ENCODE measurements at places on chromosomes 3 and 15. TPM values are rescaled to one million over a fixed set of nuclear protein-coding genes. Genes with fewer than 3 reads are reported as not detected.

PDIA5 gene
- total RNA-seq = 20.7 TPM

CLDN16 gene
- not detected for total RNA-seq

PLA2G4E gene
- not detected for total RNA-seq

CRABP1 gene
- 0.96 TPM for total RNA-seq

DNA sequence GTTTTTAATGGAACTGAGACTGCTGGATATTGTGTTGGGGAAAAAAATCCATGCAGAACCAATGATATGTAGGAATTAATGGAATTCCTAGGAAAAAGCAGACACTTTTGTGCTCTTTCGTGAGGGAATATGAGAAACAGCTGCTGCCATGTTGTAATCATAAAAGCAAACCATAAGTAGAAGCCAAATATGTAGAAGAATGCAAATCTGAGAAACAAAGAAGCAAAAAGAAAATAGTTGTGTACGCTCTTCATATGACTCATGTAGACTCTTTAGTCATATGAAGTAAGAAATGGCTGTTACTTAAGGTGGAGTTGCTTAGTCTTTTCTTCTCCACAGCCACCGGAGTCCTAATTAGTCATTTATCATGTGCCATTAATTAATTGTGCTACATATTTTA, 298.6 kb upstream of the ZNF717 start:
- H3K36me3 ChIP-seq = no peaks in the 10 kb centered on the region
- H3K4me3 ChIP-seq = no peak overlapping the region
- H3K27ac ChIP-seq = no peak overlapping the region
- DNase-seq = no peak
- no peaks in the 10 kb centered on the region for H3K27me3 ChIP-seq

GRCh38 chr15:34327906-34328305, 9.7 kb downstream of the SLC12A6 start:
- peaks cover 81% of the 10 kb centered on the region for H3K4me1 ChIP-seq
- peak overlapping the region; percentile 56 for H3K4me3 ChIP-seq
- no peaks in the 10 kb centered on the region for H3K27me3 ChIP-seq
- H3K36me3 ChIP-seq = peaks cover 7% of the 10 kb centered on the region
- no peak for DNase-seq

- DNase-seq = peak; percentile 58
- H3K4me1 ChIP-seq = peaks cover 5% of the 10 kb centered on the region
- no peaks in the 10 kb centered on the region for H3K36me3 ChIP-seq
- H3K27ac ChIP-seq = no peak overlapping the region
- H3K4me3 ChIP-seq = no peak overlapping the region
Observed at GRCh38 chr3:170414202-170414663, 4.4 kb upstream of the CLDN11 start.

DNA sequence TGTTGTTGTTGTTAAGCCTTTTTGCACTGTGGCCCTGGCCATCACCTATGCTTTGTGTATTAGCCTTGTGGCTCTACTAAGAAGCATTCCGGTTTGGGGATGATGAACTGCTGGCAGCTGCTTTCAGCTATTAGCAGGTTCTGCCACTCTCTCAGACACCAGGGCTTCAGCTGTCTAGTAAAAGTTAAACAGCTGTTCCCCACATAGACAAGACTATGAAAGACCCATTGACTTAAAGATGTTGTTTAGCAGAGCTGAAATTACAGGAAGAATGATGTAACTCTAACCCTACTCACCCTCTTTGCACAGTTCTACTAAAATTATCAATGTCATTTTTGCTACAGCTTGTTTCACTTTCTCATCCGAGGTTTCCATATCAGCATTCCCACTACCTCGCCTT, 131.2 kb upstream of the CGNL1 start:
- H3K27ac ChIP-seq = no peak overlapping the region

DNA sequence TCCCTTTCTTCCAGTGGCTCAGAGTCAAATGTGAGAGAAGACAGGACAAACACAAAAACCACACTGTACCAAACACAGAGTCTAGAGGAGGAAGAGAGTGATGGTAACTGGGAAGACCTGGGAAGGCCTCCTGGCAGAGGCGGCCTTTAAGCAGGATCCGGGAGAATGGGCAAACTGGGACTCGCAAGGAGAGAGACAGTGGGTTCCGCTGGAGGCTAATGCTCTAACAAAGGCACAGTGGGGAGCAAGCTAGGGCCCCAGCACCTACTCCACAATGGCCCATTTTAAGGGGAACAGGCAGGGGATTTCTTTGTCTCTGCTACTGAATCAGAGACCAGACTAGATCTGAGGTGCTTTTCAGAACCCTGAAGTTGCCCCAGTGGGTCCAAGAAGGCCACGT, 81.4 kb upstream of the HES1 start:
- no peaks in the 10 kb centered on the region for H3K36me3 ChIP-seq
- H3K27ac ChIP-seq = no peak overlapping the region
- H3K4me3 ChIP-seq = no peak overlapping the region
- H3K27me3 ChIP-seq = peaks cover 10% of the 10 kb centered on the region
- no peak for DNase-seq

DNA sequence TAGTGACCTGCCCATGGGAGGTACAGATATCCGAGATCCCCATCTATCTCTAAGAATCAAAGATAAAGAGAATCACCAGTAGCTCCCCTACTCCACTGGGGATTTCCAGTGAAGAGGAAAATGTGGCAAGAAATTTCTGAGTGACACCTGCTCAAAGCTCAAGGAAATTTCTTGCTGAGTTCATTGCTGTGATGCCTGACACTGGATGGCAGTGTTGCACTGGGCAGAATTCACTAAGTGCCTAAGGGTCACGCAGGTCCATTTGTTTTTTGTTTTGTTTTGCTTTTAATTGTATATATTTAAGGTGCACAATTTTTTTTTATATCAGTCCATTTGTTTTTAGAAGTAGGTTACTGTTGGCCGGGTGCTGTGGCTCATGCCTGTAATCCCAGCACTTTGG, 109.5 kb upstream of the KCNAB1 start:
- no peak overlapping the region for H3K27ac ChIP-seq
- peak; percentile 6 for DNase-seq
- no peak overlapping the region for H3K4me3 ChIP-seq
- H3K36me3 ChIP-seq = no peaks in the 10 kb centered on the region
- peaks cover 15% of the 10 kb centered on the region for H3K27me3 ChIP-seq

DNA sequence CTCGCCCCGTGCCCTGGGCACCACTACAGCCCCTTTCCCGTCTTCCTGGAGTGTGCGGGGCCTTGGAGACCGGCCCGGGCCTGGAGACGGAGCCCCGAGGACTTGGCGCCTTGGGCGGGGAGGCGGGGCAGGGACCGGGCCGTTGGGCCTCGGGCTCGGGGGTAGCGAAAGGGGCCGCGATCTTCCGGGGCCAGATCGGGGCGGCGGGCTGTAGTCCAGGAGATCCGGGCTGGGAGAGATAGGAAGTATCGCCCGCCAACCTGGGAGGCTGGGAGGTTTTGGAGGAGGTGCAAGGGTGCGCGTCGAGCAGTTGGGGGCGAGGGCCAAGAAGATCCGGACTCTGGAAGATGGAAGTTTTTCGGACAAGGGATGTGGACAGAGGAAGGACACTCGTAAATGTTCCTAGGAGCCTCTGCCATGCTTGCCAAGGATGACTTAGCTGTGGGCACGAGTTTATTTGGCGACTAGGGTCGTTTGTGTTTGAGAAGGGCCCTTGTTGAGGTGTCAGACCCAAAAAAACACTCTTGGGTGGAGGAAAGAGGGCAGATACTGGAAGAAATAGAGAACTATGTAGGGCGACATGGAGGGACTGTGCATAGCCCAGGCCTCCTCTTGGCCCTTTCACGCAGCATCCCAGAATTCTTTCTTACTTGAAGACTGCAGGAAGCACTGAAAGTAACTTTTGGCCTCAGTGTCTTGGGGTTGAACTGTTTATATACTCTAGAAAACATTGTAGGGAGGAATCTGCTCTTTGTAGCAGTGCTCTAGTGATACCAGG, 712 bp downstream of the RTF1 start:
- H3K4me1 ChIP-seq = peaks cover 38% of the 10 kb centered on the region
- no peaks in the 10 kb centered on the region for H3K27me3 ChIP-seq
- H3K4me3 ChIP-seq = peak overlapping the region; percentile 88
- peaks cover 8% of the 10 kb centered on the region for H3K36me3 ChIP-seq
- H3K27ac ChIP-seq = peak overlapping the region; percentile 80
- DNase-seq = peak; percentile 52

DNA sequence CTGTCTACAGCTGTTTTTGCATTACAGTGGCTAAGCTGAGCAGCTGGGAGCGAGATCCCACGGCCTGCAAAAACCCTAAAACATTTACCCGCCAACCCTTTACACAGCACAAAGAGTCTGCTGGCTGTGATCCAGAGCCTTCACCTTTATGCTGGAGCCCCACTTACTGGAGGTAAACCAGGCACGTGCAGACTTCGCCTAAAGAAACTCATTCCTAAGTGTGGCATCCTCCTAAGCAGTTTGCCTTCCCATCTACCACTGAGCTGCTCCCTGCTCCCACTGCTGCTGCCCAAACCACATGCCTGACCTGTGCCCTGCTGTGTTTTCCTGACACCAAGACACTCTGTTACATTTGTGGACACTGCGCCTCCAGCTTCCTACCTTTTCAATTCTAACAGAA, 53.0 kb downstream of the CHSY1 start:
- no peak for DNase-seq
- peak overlapping the region; percentile 53 for H3K4me3 ChIP-seq
- H3K27me3 ChIP-seq = no peaks in the 10 kb centered on the region
- H3K4me1 ChIP-seq = peaks cover 87% of the 10 kb centered on the region
- H3K27ac ChIP-seq = peak overlapping the region; percentile 94

GRCh38 chr3:118228151-118228550, 806.5 kb downstream of the IGSF11 start:
- no peak overlapping the region for H3K4me3 ChIP-seq
- no peaks in the 10 kb centered on the region for H3K4me1 ChIP-seq
- no peaks in the 10 kb centered on the region for H3K36me3 ChIP-seq

- H3K27ac ChIP-seq = peak overlapping the region; percentile 38
- H3K27me3 ChIP-seq = no peaks in the 10 kb centered on the region
- peaks cover 36% of the 10 kb centered on the region for H3K4me1 ChIP-seq
- H3K4me3 ChIP-seq = no peak overlapping the region
Observed at GRCh38 chr3:43755516-43756200, 64.9 kb downstream of the ABHD5 start.

- H3K36me3 ChIP-seq = no peaks in the 10 kb centered on the region
- DNase-seq = no peak
- no peak overlapping the region for H3K27ac ChIP-seq
- H3K4me1 ChIP-seq = no peaks in the 10 kb centered on the region
- H3K4me3 ChIP-seq = no peak overlapping the region
- no peaks in the 10 kb centered on the region for H3K27me3 ChIP-seq
Observed at GRCh38 chr3:104909721-104910120, 457.0 kb upstream of the ALCAM start.
